Bronchial epithelial cell (primary cell): ENCODE measurements at places on chromosomes 4 and X.

DNA sequence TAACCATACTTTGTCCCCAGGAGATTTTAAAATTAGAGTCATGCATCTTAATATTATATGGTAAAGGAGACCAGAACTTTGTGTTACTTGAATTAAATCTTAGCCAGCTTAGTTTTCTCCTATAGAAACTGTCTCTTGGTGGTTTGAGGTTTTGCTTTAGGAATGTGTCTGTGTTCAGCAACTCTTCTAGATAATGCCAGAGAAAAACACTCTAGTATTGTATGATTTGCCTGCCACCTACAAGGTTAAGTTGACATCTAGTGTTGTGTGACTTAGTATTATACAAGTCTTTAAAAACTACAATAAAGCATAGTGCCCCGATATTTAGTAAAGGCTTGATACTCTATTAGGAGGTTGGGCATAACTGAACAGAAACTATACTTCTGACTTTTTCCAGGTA is 2.1 kb downstream of the UGT8 start:
- DNase-seq = no peak

GRCh38 chr4:130825284-130825683 is 1729.3 kb downstream of the C4orf33 start:
- DNase-seq = no peak

DNA sequence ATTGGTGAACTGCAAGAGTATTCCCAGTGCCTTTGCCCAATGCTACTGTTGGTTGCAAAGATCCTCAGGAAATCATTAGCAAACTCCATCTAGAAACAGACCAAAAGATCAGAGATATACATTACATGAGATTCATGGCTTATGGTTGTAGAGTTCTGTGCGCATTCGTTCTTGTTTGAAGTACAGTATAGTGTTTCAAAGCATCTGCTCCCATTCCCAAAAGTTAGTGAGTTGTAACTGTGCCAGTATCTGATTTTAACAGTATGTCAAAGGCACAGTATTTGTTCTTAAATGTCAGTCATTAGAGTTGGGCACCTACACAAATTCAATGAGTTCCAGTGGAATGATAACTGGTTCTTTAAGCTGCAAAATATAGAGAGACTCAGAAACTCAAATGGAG is 314.7 kb upstream of the ATOH1 start:
- no peak for DNase-seq

DNA sequence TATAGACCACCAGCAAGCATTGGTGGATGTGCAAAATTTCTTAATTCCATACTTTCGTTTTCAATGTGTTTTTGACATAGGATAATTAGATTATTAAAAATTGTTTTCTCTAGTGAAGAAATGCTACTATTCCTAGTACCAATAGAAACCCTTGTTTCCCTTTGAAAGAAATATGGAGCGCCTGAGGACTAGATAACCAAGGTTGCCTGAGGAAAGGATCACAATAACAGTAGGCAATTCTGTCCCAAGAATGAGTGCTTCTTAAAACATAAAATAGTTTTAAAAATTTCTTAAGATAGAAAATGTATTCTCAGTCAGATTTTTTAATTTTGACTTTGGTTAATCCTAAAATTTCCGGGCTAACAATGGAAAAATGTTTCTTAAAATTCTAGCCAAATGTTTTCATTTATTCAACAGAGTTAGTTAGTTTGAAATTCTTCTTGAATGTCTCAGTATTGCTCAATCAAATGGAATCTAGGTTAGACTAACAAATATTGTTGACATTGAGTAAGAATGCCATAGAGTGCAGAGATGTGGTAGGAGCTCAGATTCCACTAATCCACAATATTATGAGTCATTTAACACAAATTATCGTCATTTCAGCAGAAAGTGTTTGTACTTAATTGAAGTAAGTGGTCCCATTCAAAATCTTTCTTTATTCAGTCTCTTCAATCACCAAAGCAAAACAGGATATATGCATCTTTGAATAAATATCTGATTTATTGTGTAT is 666.0 kb downstream of the GRID2 start:
- DNase-seq = peak; percentile 98

- peak; percentile 20 for DNase-seq
Observed at GRCh38 chrX:23616361-23616760, 50.9 kb upstream of the PRDX4 start.

DNA sequence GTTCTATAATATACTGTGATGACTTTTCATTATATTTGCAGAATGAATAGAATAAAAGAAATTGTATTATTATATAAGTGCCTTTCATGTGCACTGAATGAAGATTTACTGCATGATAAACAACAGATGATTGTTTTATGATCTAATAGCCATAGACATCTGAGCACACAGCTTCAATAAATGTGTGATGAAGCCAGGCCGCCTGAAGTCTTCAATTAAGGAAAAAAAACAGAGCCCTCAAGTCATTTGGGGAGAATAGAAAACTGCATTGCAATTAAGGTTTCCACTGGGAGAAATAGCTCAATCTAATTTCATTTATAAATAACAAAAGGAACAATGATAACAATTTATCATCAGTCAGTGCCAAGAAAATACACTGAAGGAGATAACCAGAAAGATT is 955.2 kb downstream of the FSTL5 start:
- no peak for DNase-seq

- DNase-seq = no peak
Observed at GRCh38 chr4:3401436-3402171, 40.2 kb upstream of the HGFAC start.

DNA sequence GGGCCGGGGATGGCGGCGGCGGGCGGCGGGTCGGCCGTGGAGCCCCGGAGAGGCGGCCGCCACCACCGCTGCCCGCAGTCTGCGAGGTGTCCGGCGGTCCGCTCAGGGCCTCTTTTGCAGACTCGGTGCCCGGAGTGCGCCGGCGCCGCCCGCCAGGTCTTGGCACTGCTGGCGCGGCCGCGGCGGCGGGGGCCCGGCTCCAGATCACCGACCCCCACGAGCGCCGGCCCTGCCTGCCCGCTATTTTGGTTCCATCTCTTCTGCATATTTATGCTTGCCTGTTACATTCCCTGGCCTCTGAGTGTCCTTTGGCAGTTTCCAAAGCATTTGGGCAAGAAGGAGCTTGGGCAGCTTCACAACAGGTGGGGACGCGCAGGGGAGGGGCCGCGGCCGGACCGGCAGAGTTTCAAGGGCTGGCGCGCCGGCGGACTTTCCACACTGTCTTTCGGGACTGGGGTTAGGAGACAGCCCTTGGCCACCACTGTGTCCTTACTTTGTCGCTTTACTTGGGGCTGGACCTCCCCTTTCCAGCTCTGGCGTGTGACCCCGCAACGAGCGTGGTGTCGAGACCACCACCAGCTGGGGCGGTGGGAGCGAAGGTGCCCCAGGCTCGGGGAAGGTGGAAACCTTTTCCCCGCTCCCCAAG is 668 bp upstream of the TAPT1 start:
- DNase-seq = no peak

DNA sequence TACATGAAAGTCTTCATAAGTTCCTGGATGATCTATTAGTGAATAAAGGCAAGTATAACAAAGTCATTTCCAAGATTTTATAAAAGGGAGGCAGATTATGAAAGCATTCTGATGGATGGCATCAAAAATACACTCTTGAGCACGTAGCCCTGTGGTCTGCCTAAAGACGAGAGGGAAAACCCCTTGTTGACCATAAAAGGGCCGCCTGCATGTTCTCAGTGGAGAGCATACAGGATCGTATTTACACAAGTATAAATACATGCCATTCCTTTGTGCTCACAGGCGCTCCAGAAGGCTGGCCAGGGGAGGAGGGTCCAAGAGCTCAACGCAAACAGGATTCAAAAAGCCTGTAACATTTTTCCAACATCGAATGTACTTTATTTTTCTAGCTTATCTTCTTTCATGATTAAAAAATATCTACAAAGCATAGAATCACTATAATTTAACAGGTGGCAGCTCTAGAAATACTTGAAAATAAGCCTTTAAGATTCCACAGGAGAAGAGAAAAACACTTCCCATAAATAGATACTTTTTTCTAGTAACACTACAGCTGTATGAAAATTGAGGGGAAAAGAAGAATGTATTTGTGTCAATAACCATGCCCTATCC is 29.6 kb downstream of the PDGFC start:
- DNase-seq = peak; percentile 94

GRCh38 chr4:80078346-80079092 is 5.5 kb upstream of the ANTXR2 start:
- DNase-seq = peak; percentile 88

DNA sequence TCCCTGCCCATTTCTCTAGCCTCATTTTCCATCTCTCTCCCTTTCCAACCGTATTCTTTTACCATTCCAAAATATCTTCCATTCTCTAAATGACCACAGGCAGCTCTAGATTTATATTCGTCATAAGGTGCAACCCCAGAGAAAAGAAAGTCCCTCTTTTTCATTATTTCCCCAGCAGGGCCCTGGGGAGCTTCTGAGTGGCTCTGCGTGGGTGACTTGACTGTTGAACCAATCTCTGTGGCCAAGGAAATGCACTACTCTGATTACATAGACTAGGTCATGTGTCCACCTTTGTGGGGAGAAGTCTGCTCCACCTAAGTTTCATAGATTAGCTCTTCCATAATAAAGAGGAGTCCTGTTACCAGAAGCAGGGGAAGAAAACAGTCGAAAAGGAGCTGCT is 51.4 kb downstream of the ATOH1 start:
- DNase-seq = no peak

GRCh38 chr4:164997324-164997723 is 19.9 kb upstream of the TRIM61 start:
- DNase-seq = no peak
